ENCODE measurements at places on chromosomes 5 and 9.

DNA sequence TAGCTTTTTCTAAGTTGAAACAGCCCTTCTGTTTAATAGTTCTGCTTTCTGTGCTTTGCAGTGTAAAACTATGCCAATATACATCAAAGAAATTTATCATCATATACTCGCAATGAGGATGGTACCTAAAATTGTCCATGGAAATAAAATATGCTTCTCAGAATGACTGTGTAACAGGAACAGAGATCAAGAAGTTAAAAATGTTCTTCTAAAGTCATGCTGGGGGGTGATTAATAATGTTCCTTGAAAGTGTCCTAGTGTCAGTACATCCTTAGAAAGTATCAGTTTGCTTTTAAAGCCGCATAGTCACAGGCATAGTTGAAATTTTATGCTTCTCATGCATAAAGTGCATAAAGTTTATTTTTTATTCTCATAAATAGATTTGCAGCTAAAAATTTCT, 4.0 kb upstream of the LRRC70 start:
- no peak for DNase-seq

- DNase-seq, result no peak
Measured at GRCh38 chr9:88781628-88782391, 209.5 kb upstream of the S1PR3 start.

- no peak for DNase-seq
Measured at GRCh38 chr5:14123974-14124482, 19.1 kb upstream of the TRIO start.

DNA sequence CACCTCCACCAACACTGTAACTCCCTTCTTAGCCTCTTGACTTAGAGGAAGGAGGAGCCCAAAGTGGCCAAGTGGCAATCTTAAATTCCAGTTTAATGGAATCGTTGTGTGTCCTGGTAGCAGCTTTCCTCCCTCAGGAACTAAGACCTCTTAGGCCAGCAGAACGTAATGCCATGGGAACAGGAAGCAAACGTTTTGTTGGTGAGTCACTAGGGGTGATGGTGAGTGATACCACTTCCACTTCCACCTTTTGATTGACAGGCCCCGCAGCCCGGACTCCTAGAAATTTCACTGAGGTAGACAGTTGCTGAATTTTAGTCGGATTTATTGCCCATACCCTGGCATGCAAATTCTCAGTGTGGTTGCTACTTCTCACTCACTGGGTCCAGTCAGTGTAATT, 94.2 kb upstream of the FBN2 start:
- no peak for DNase-seq

- DNase-seq, result no peak
Measured at GRCh38 chr9:88807426-88807825, 183.8 kb upstream of the S1PR3 start.

- DNase-seq, result no peak
Measured at GRCh38 chr9:134642385-134643181, 980 bp downstream of the COL5A1 start.

- DNase-seq, result no peak
Measured at GRCh38 chr9:113600871-113601614, 137.5 kb downstream of the RGS3 start.

GRCh38 chr5:160675988-160676387, 176.0 kb downstream of the ATP10B start:
- DNase-seq, result no peak

GRCh38 chr9:78606001-78606379, 309.1 kb downstream of the PSAT1 start:
- no peak for DNase-seq

GRCh38 chr5:157984611-157985010, 125.7 kb upstream of the CLINT1 start:
- no peak for DNase-seq

DNA sequence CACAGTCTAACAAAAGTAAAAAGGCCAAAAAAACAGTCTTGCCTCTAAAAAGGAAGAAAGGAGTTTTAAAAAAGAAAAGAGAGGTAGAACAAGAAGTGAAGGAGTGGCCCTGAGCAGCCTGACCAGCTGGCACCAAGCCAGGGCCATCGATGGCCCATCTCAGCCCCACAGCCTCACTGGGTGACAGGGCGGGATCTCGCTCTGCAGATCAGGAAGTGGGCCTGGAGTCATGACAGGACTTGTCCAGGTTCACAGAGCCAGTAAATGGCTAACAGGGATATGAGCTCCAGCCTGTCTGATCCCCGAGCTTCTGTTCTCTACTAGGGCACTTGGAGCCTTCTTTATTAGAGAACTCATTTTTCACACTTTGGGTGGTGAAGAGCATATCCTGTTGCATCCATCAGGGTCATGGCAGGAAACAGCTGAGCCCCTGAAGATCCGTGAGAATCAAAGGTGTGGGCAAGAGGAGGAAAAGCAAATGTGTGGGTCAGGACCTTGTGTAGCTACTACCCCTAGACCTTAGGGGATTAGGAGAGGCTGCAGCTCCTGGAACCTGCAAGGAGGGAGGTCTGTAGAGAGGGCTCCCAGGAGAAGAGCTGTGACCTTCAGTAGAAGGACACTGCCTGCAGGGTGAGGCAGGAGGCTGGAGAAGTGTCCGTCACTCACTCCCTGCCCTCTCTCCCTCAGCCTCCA, 299.0 kb upstream of the MSX2 start:
- no peak for DNase-seq

DNA sequence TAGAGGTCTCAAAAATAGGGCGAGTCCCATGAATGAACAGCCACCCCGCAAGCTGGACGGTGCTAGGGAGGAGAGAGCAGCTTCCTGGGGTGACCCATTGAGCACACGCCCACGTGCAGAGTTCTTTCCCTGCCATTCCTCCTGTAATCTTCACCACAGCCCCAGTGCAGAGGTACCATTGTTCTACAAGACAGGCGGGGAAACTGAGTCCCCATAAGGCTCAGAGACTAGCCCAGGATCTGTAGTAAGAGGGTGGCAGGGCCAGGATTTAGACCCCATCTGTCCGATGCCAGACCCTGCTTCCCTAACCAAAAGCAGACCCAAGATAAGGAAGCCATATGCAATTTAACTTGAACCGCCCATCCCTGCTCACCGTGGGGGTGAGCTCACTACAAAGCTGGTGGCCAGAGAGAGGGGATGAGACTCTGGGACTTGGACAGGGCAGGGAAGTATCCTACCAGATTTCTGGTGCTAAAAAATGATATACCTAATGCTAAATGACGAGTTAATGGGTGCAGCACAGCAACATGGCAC, 36.7 kb upstream of the ORM1 start:
- DNase-seq, result no peak

GRCh38 chr9:99445920-99446319, 223.8 kb downstream of the SEC61B start:
- DNase-seq, result no peak

- no peak for DNase-seq
Measured at GRCh38 chr5:132002757-132003156, 8.7 kb downstream of the ACSL6 start.

GRCh38 chr5:95526871-95527270, 27.9 kb downstream of the SKIC3 start:
- DNase-seq, result no peak

GRCh38 chr9:19924080-19924479, 135.2 kb upstream of the SLC24A2 start:
- DNase-seq, result no peak

- DNase-seq, result no peak
Measured at GRCh38 chr9:107919263-107919662, 429.7 kb upstream of the KLF4 start.

DNA sequence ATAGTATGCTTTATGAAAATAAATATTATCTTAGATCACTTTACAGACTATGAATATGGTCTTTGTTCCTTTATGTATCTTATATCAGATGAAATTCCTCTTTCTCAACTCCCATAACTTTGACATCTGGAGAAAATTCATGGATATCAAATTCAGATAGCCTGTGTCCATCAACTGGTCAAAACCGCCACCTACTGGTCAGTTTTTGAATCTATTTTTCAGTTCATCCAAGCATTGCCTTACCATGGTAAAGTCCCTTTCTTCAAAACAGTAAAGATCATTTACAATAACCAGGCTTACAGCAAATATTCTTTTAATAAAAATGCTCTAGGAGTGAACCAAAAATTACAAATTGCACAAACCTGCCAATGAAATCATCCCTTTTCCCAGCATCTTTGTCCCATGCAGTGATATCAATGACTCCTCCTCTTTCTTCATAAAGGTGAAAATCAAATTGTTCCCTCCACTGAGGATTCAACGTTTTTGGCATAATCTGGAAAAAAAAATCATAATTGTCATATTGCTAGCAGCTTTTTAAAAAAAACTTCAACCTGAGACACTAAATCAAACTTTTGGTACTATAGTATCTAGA, 290.5 kb downstream of the SLF1 start:
- DNase-seq, result peak; percentile 28

DNA sequence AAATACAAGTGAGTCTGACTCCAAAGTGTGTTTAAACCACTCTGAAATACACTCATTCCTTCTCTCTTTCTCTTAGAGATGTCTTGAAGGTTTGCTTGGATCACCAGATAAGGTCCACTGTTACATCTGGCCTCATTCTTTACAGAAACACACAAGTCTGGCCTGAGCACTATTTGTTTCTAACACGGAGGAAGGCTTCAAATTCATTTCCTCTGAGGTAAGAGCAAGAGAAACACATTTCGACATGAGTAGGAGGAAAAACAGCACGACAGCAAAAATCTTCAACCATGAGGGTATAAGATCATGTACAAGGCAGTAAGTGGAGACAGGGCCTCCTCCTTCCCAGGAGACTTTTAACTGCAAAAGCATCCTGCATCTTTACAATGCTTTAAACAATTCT, 8.0 kb downstream of the SIL1 start:
- no peak for DNase-seq

- DNase-seq, result no peak
Measured at GRCh38 chr5:178766936-178767912, 36.8 kb upstream of the ZNF354A start.

DNA sequence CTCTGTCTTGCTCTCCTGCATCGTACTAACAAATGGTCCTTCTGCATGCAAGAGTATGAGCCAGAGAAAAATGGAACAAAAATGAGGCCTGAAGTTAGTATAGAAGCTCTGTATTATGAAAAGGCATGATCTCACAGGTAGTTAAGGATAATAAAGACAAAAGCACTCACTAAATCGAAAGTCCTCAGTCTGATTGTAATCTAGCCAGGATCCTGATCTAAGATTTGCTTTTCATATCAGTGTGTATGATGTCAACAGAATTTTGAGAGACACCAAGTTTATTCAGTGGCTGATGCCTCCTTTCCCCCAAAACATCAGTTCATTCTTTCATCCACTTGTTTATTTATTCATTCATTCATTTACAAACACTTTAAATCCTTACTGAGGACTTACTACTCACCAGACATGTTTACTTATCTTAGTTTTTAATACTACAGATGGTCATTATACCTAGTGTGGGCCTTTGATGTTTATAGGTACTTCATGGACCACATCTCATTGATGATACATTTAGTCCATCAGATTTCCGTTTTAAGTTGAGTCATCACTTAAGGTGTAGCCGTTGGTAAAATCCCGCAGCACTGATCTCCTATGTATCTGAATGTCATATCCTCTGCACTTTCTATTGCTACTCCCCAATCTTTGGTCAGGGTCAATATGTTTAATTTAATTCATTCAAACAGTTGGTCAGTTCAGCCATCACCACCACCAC, 105.2 kb upstream of the DHFR start:
- DNase-seq, result no peak

DNA sequence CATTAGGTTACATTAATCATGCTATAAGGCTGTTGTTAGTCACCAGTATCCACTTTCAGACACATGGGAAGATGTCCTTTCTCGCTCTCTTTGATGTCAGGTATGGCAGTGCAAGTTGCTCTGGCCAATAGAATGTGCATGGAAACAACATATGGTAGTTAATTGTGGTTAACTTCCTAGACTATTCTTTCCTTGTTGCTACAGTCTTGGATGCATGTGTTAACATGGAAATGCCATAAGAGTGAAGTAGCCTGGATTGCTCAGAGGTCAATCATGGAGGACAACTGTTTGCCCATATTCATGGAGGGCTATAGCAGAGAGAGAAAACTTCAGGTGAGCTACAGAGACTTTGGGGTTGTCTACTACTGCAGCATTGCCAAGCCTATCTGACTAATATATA, 245.8 kb upstream of the GAS1 start:
- DNase-seq, result no peak

DNA sequence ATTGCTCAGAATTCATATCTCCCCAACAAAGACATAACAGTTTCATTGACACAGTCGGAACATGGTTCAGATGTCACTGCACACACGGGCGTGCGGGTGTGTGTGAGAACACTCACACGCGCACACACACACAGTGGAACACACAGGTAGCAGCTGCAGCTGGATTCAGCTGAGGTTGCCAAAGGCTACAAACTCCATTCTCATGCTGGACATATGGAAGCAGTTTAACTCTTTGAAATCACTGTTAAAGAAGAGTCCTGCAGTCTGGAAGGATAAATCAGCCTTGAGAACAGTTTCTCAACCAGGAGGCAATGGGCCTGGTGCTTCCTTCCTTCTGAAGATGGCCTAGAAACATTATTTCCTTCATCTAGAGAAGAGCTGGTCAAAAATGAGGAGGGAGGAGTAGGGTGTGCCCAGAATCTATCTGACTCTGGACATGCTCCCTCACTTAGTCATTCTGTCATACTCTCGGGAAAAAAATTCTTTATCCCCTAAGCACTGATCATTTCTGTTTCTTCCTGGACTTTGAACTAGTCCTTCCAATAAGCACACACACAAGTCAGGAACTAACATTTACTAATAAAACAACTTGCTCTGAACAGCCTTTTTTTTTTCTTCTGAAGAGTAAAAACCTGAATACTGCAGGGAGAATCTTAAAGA, 160.6 kb downstream of the ZDHHC21 start:
- DNase-seq, result no peak

- peak; percentile 74 for DNase-seq
Measured at GRCh38 chr9:32741706-32742105, 41.6 kb upstream of the TMEM215 start.

DNA sequence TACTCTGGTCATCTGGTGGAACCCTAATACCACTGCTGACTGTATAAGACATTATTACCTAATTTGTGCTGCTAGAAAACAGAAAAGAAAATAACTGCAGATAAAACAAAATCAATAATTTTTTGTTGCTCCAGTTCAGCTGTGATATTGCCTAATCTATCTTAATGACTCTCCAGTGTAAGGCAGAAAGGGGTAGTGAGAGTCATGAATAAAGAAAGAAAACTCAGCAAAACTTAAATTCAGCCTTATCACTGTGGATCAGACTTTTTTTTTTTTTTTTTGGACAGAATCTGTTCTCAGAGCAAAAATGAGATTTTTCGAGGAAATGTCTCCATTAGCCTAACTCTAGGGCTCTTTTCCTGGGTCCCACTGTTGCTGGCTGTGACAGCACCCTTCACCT, 1.1 kb upstream of the DOCK2 start:
- no peak for DNase-seq

Data from foreskin melanocyte (primary cell).